ENCODE measurements at places on chromosomes 4 and X.

DNA sequence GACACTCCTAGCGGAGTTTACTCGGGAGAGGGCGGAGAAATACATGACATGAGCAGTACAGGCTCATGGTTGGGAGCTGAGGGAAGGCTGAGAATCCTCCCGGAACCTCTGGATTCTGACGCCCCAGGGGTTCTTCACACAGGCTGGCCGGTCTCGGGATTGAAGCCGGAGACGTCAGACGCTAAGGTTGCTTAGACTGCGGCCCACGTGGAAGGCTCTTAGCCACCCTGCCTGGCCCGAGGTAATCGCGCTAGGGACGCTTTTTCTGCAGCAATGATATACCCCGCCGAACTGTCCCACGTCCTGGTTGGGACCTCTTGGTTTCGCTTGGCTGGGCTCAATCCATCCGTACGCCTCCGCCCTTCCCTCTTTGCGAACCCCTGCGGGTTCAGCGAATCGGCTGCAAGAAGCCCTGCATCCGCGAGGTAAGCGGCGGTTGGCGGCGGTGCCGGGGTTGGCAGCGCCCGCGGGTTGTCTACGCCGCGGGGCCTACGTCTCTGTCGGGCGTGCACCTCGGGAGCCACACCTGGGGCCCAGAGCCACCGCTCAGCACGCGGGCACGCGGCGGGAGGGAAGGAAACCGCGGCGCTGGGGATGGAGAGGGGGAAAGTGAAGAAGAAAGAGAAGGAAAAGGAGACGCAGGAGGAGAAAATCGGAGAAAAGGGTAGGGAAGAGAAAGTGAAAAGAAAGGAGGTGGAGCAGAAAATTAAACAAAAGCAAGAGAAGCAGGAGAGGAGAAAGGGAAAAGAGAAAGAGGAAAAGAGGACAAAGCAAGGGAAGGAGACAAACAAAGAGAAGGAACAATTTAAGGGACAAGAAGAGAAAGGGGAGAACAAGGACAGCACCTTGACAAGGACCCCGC, at the start of gene ARL9:
Gene ARL9 (plus strand): TSS at position 523 of the 862 bp plus-strand sequence. CDS start 72 bp downstream, at position 595.
- DNase-seq = no peak

DNA sequence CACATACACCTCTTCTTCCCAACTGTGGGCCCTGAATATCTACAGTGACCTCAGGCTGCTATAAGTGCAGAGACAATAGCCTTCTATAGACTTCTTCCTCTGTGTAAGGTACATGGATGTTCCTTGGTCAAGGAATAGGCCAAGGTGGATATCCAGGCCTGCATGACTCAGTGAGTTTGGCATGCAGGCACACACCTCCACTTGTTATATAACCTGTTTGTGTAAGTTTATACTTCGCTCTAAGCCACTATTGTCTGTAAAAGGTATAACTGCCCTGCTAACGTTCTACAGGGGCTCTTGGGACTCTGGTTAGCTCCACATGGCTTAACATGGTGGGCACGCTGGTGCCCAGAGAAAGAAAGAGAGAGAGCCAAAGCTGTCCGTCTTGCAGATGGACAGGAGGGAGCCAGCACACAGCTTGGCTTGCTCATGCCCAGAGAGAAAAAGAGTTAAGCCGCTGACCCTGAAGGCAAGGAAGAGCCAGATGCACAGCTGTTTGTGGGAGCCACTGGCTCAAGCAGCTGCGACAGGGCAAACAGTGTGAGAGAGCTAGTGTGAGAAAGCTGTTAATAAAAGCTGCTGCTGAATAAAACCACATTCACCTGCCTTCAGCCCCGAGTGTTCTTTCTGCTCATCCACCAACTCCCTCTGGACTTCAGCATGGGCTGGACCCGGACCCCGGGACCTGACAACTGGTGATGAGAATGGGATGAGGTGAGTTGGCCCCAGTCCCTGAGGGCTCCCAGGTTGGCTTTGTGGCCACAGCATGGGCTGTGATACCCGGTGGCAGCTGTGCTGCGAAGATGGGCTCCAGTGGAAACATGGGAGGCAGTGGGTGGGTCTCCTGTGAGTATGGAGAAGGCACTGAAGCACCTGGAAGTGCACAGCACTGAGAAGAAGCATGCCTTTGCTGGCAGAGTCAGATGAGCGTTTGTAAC, 44.5 kb upstream of the ZBTB33 start:
- no peak for DNase-seq

DNA sequence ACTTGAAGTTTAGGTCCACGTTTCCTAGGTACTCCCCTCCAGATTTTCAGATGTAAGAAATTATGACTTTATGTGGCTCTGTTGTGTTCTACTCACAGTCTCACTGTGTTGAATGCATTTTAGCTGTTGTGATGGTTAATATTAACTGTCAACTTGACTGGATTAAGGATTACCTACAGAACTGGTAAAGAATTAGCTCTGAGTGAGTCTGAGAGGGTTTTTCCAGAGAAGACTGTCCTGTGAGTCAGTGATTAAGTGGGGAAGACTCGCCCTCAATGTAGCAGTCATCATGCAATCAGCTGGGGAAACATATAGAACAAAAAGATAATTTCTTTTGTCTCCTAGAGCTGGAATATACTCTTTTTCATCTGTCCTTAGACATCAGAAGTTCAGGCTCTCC, 493.4 kb downstream of the ACTRT1 start:
- DNase-seq = no peak

- no peak for DNase-seq
Observed at GRCh38 chrX:45986971-45987370, 558.2 kb downstream of the ZNF674 start.

DNA sequence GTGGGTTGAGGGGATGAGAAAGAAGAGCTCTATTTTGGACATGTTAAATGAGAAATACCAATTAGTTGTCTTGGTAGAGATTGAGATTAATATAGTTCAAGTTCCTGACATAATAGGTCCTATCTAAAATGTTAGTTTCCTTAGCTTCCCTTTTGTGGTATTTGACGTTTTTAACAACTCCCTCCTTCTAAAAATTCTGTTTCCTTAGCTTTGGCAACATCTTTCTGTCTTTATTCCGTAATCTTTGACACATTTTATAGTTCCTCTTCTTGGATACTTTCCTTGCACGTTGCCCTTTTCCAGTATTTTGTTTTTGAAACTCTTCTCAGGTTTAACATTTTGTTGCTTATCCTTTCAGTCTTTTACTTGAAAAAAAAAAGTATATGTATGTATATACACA, 36.9 kb downstream of the LAMTOR3 start:
- DNase-seq = no peak

- DNase-seq = no peak
Observed at GRCh38 chr4:67581208-67581857, 22.8 kb downstream of the STAP1 start.

- DNase-seq = no peak
Observed at GRCh38 chr4:20137176-20137575, 114.5 kb upstream of the SLIT2 start.

GRCh38 chr4:42720533-42720932, 63.6 kb upstream of the ATP8A1 start:
- DNase-seq = no peak

GRCh38 chr4:40594261-40595178, 35.1 kb downstream of the RBM47 start:
- DNase-seq = no peak

DNA sequence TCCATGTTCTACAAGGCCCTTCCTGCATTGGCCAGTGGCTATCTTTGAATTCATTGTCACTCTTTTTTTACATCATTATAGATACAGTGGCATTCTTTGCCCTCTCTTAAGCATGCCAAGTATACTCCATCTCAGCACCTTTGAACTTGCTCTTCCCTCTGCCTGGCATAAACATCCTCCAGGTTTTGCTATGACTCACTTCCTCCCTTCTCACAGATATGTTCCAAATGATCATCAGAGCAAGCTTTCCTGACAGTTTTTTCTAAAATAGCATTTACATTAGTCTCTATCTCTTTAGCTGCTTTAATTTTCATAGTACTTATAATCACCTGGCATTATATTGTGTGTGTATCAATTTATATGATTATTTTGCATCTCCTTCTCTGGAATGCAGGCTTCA, 553.3 kb upstream of the MAGEB2 start:
- DNase-seq = no peak

DNA sequence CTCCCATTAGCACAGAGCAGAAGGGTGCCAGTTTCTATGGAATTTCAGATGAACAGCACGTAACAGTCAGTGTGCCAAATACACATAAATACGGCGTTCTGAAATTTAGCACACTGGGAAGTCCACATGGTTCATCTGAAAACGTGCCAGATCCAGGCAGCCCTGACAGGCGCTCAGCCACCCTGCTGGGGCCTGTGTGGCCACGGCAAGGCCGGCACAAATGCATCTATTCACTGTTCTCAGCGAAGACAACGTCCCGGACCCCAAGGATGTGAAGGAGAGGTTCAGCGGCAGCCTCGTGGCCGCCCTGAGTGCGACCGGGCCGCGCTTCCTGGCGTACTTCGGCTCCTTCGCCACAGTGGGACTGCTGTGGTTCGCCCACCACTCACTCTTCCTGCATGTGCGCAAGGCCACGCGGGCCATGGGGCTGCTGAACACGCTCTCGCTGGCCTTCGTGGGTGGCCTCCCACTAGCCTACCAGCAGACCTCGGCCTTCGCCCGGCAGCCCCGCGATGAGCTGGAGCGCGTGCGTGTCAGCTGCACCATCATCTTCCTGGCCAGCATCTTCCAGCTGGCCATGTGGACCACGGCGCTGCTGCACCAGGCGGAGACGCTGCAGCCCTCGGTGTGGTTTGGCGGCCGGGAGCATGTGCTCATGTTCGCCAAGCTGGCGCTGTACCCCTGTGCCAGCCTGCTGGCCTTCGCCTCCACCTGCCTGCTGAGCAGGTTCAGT, 15.6 kb downstream of the DGKQ start:
- no peak for DNase-seq

DNA sequence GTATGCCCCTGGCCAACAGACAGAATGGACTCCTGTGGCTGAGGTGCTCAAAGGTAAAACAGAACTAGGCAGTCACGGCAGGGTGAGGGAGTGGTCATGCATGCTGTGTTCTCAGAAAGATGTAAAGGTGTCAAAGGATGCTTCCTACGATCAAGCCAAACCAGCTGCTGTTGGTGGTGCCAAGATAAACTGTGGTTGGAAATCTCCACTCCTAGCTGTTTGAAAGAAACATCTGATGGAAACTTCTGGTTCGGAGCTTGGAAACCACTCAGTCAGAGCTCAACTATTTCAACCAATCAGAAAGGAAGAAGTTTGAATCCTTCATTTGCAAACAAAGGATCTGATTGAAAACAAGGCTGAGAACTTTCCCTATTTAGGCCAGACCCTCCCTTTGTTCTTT, 68.5 kb upstream of the DDX60 start:
- DNase-seq = no peak

- DNase-seq = no peak
Observed at GRCh38 chrX:71056867-71057266, 11.3 kb downstream of the SNX12 start.

DNA sequence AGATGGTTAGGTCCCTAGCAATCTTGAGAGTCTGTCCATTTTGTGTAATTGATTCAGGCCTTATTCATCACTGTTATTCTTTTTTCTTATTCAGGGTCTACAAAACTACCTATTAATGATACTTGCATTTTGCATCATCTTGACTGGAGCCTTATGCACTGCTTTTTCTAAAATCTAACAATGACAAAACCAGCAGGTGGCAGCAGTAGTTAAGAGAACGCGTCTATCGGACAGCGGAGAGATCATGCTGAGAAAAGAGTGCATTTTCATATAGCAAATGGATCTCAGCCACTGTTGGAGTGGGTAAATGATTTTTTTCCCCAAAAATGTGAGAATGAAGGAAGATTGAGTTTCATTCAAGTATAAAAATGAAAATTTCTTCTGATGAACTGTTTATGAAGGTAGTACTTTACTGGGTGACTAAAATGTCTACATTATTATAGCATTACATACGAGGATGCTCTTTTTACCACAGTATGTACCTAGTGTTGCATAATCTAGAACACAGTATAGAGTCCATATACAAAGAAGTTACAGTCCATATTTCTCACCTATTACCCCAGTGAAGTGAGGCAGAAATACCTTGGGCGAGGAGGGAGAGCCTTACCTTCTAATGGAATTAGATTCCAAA, 43.2 kb downstream of the TMEM144 start:
- DNase-seq = no peak

DNA sequence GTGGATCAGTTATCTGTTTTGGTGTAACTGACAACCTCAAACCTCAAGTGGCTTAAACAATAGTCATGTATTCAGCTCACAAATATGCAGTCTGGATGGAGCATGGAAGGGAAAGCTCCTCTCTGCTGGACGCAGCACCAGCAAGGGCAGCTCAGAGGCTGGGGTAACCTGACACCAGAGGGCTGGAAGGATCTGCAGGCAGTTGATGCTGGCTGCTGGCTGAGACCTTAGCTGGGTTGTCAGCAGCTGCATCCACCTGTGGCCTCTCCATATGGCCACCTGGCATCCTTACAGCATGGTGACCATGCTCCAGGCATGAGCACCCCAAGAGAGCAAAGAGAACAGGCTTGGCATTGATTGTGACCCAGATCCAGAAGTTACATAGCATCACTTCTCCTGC, 46.7 kb downstream of the ENPP6 start:
- DNase-seq = no peak

- peak; percentile 5 for DNase-seq
Observed at GRCh38 chr4:180828455-180829018, 1414.7 kb upstream of the TENM3 start.

DNA sequence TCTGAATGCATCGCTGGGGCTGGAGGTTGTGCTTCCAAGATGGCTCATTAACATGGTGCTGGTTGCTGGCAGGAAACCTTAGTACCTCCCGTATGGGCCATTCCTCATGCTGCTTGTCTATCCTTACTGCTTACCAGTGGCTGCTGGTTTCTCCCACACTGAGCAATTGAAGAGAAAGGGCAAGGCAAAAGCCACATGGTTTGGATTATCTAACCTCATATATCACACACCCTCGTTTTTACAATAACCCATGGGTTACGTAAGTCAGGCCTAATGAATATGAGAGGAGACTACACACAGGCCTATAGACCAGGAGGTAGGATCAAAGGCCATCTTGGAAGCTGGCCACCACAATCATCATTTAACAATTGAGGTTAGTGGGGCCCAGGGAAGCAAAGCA, 141.8 kb upstream of the EDNRA start:
- no peak for DNase-seq

- no peak for DNase-seq
Observed at GRCh38 chr4:142036795-142037583, 400.6 kb downstream of the IL15 start.

DNA sequence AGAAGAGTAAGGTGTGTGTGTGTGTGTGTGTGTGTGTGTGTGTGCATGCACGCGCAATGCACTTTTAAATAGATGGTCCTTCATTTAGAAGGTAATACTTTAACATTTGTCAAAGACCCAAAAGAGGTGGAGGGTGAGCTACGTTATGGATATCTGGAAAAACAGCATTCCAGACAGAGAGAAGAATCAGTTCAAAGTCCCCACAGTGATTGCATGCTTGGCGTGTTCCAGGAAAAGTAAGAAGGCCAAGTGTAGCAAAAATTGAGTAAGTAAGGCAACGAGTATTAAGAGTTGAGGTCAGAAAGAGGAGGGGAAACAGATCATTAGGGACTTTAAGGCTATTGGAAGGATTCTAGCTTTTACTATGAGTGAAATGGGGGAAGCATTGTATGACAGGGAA, 21.9 kb upstream of the GABRE start:
- DNase-seq = no peak

- DNase-seq = no peak
Observed at GRCh38 chr4:80015407-80016189, 57.4 kb downstream of the ANTXR2 start.
